GM12864 (cell line): ENCODE measurements at places on chromosomes 6 and 20.
A peak's percentile ranks its signal among the peaks of the same experiment; 100 is the strongest.

DNA sequence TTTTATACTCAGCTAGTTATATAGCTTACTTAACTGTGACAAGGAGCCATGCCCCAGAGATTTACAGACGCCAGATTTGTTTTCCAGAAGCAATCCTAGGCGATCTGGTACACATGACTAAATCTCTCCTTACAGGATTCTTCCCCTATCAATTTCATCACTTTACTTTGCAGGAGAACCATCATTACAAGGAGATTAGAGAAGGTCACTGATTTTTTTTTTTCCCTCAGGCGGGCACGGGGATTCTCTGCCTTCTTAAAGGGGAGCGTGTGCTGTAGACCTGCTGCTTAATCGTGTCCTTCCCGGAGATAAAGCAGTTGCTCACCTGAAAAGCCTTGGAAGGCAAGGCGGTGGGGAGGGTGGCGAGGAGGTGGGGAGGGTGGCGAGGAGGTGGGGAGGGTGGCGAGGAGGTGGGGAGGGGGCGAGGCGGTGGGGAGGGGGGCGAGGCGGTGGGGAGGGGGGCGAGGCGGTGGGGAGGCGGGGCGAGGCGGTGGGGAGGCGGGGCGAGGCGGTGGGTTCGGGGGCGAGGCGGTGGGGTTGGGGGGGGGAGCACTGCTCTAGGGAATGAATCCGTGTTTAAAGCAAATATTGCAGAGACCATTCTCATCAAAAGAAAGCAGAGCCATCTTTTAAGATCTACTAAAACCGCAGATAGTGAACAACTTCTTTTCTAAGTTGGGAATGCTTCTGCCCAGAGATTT is 14.3 kb upstream of the MRAP2 start:
- DNase-seq, result no peak

GRCh38 chr20:43460830-43461200 is 3.1 kb downstream of the SRSF6 start:
- DNase-seq, result no peak

GRCh38 chr6:139821676-139822223 is 447.3 kb upstream of the CITED2 start:
- no peak for DNase-seq

DNA sequence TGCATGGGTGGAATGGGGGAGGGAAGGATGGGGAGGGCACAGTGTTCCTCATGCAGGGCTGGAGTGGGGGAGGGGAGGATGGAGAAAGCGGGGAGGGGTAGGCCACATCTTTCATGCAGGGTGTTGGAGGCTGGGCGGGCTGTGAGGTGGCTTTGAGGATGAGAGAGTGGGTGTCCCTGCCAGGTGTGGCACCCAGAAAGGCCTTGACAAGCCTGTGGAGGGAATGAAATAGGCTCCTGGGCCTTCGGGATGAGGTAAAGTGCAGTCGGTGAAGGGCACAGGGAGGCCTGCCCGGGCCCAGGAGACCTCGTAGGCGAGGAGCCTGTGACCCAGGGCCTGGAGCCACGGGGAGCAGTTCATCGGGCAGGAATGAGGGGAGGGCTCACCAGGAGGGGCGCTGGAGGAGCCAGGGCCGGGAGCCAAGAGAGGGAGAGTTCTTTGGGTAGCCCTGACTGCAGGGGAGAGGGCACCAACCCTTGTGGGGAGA is 7.6 kb downstream of the CEBPB start:
- no peak for DNase-seq

DNA sequence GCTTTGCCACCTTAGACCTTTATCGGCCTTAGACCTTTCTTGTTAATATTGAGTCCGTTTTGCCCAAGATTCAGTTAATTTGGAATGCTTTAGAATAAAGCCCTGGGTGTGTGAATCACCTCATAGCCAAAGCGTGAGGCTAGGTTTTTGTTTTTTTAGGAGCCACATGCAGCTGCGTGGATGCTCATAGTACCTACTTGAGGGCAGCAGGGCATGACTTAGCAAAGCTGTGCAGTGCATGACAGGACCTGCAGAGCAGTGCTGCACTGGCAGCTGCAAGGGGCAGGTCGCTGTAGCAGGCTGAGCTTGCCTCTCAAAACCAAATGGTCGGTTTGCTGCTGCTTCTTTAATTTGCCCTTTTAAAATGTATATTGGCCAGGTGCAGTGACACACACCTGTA is 116.1 kb downstream of the JAG1 start:
- no peak for DNase-seq

- DNase-seq, result no peak
Measured at GRCh38 chr6:142732790-142733189, 212.2 kb downstream of the HIVEP2 start.

DNA sequence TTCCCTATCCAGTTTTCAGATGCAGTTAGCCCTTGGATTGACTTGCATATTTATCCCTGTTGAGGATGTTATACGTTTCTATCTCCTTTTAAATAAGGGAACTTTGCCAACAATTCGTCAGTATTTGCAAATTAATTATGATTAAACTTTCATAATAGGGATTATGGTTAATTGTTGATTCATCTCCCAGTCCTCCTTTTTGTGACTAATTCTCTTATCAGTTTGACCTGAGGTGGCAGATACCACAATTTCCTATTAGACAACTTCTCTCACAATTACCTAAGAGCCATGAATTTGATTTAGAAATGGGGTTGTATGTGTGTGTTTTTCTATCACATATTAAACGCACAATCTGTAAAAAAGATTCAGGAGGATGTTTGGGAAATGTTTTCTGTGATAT is 172.9 kb downstream of the LAMA2 start:
- no peak for DNase-seq

DNA sequence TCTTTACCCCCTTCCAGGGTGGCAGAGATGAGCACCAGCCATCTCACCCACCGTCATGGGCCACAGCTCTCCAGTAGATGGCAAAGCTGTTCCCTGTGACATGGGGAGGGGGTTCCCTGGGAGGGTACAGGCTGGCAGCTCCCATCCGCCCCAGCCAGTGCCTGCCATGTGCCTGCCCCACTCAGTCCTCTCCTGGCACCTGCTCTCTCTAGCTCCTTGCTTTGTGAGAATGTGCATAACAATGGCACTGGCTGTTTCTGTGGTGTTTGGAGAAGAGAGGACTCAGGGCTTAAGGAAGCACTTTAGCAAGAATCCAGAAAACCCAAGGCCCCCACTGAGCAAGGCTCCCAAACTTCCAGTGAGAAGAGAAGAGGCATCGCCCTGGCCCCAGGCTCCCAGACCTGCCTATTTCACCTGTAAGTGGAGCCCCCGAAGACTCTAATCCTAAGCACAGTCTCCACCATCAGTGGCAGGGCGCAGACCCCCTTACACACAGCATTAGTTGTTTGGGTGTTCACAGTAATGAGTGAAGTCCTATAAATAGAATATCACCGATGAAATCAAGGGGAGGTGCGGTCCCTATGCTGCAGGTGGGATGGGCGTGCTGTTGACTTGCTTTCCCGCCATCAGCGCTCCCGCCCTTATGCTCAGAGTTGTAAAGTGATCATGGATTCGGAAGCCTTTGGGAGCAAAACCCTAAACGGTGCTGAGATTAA is 110.2 kb downstream of the AGPAT4 start:
- no peak for DNase-seq

GRCh38 chr20:34022839-34023234 is 29.1 kb downstream of the RALY start:
- no peak for DNase-seq

GRCh38 chr6:32462609-32463008 is 22.9 kb downstream of the HLA-DRA start:
- DNase-seq, result no peak

- DNase-seq, result no peak
Measured at GRCh38 chr20:50826121-50826520, 31.3 kb downstream of the BCAS4 start.

DNA sequence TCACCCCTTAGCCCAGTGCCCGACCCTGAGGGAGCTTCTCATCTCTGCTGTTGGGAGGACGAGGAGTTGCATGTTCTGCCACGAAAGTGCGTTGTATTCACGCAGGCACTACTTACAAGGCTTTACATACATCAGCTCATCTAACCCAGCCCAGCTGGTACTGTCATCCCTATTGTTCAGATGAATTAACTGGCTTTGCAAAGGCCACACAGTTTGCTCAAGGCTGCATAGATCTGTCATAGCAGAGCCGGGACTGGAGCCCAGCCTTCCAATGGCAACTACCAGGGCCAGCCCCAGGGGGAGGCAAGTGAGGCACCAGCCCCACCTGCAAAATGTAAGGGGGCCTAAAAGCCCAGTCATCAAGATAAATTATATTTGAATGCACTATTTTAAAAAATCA is 257.6 kb downstream of the NFATC2 start:
- no peak for DNase-seq

- no peak for DNase-seq
Measured at GRCh38 chr20:57779401-57780003, 69.7 kb upstream of the PMEPA1 start.

- no peak for DNase-seq
Measured at GRCh38 chr20:46237227-46237626, 71.1 kb downstream of the CDH22 start.

- DNase-seq, result no peak
Measured at GRCh38 chr6:130680116-130680515, 147.1 kb upstream of the SMLR1 start.

- DNase-seq, result no peak
Measured at GRCh38 chr6:169898788-169899480, 147.5 kb downstream of the ERMARD start.

GRCh38 chr20:35991142-35991771 is 22.9 kb downstream of the CNBD2 start:
- no peak for DNase-seq

GRCh38 chr6:131486608-131487007 is 86.4 kb upstream of the ARG1 start:
- no peak for DNase-seq

DNA sequence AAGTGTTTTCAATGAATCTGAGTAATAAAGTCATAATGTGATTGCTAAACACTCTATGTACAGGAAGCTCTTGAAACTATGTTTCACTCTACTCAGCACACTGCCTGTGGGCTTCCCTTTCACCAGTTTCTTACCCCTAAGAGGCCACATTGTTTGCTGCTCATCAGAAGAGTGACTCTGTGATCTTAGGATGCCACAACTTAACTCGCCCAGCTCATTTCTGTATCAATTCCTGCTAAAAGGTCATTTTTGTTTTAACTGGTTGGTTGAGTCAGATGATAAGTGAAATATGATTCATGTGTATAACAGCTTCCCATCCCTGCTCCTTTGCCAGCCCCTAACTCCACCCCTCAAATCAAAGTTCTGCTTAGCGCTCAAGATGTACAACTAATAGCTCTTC is 9.8 kb upstream of the NDUFAF4 start:
- DNase-seq, result peak; percentile 25

DNA sequence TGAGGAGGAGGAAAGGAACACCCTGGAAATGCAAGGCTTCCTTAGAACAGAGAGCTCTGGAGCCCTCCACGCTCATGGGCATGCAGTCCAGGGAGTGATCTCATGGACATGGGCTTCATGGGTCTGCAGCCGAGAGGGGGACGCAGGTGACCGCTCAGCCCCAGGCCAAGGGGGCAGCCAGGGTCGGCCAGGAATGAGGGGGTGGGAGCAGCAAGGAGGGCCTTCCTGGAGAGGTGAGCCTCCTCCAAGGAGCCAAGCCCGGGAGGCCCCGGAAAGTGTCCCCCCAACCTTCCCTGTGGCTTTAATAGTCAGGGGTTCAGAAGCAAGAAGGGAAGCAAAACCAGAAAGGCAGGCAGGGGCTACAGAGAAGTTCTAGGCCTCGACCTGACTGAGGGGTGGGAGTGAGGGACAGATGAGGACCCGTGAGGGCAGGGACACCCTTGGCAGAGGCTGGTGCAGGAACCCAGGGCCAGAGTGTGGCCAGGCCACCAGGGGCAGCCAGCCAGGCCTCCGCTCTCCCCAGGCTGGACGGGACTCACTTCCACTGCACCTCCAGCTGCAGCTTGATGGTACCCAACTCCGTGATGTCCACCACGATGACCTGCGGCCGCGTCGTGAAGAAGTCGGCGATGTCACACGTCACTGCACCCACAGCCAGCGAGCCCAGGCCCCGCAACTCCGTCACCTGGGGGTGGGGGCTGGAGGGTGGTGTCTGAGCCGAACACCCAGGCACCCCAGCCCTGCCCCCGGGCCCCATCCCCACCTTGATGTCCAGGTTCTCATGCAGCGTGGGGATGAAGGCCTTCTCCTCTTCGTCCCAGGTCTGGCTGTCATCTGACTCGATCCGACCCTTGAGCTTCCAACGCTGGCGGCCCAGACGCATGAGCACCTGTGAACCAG is 83.2 kb downstream of the RIPOR3 start:
- no peak for DNase-seq

GRCh38 chr6:20838113-20838512 is 303.9 kb downstream of the CDKAL1 start:
- no peak for DNase-seq

GRCh38 chr6:38185244-38185643 is 365.7 kb downstream of the ZFAND3 start:
- no peak for DNase-seq

DNA sequence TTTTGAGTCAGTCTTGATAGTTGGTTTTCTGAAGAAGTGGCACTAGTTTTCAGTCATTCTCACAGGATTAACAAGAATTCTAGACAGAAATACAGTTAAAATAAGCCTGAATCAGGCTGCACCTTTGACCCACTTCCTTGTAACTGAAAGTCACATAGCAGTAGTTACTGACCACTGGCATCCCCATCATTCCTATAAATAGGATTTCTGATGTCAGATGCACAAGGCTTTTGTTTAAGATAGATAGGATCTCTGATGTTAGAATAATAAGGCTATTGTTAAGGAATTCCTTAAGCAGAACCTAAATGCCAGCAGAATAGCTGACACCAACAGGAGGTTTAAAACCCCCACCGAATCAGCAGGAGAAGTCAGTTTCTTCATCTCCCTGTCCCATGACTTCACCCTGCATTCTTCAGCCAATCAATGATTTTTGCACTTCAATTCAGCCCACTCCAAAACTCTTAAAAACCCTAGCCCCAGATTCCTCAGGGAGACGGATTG is 30.6 kb upstream of the ZBTB24 start:
- DNase-seq, result no peak

DNA sequence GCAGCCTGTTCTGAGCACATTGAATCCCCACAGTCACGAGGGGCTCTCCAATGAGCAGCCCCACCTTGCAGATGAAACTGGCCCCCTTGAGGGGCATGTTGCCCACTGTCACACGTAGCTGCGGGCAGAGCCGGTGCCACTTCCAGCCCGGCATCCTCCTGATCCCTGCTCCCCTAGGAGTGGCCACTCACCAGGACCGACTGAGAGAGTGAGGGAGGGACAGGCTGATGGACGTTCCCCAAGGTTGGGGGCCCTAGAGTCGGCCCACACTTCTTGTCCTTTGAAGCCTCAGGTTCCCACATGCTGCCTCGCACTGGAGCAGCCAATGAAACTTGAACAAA is 10.5 kb downstream of the ENTPD6 start:
- no peak for DNase-seq

DNA sequence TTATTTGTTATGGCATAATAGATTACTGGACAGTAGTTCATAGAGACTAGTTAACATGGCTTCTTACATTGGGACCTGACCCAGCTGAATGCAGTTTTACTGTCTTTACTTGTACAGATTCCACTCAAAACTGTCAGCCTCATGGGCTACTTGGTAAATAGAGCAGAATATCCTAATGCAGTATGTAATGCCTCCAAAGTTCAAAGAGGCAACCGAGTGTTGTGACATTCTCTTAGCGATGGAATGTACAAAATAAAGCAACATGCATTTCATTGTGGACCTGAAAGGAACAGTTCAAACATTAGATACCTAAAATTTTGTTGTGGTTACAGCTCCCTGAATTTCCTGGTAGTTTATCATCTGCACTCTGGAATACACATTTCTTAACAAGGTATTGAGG is 29.1 kb upstream of the RGS17 start:
- DNase-seq, result no peak

- DNase-seq, result no peak
Measured at GRCh38 chr6:31676904-31677303, 4.0 kb downstream of the LY6G5C start.
